ENCODE measurements at places on chromosomes 2 and 18. TPM values are rescaled to one million over a fixed set of nuclear protein-coding genes. Genes with fewer than 3 reads are reported as not detected.

GRCh38 chr2:95296880-95297487, at the start of gene KCNIP3:
KCNIP3 (plus strand) TSS chr2:95297347; CDS start chr2:95297439, 92 bp downstream.
- H3K36me3 ChIP-seq = no peaks in the 10 kb centered on the region
- H3K27me3 ChIP-seq = peaks cover 2% of the 10 kb centered on the region
- no peak within 1 kb of the TSS for H3K4me3 ChIP-seq
- no peak for DNase-seq
- no peaks in the 10 kb centered on the region for H3K4me1 ChIP-seq

DNA sequence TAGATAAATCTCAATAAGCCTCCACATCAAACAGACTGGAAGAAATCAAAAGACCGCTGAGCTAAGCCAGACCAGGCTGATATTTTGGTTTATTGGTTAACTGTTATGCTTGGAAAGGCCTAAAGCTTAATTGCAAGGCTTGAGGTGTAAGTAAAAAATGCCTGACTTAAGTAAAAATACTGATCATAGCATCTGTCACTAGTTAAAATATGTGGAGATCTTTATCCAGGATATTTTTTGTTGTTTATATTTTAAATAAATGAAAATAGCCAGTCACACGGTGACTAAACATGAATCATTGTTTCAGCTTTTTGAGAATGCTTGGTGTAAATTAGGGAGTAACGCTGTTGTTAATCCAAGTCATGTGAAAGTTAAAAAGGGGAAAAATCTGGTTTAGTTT, 127.9 kb downstream of the THADA start:
- no peaks in the 10 kb centered on the region for H3K27me3 ChIP-seq
- peaks cover 5% of the 10 kb centered on the region for H3K36me3 ChIP-seq
- H3K4me3 ChIP-seq = no peak overlapping the region
- DNase-seq = no peak

DNA sequence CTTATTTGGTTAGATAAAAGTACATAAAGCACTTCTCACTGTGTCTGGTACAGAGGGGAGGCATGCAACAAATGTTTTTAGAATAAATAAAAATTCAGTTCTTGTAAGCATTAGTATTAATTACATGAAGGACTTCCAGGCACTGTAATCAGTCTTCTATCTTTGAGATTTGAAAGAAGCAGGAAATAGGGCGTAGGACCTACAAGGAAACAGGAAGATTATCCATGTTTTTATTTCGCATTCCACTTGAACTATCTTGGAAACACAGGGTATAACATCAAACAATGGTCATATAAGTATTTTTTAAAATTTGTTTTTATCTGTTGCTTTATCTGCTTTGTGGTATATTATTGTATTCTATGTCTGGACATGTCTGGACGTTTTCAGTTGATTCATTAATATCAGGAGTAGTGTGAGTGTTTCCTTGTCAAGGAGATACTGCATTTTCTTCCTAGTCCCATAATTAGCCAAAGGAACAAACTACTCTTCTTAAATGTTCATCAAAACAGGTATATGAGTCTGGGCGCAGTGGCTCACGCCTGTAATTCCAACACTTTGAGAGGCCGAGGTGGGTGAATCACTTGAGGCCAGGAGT, 32.5 kb downstream of the BMPR2 start:
- no peaks in the 10 kb centered on the region for H3K4me1 ChIP-seq
- H3K27ac ChIP-seq = no peak overlapping the region
- H3K36me3 ChIP-seq = no peaks in the 10 kb centered on the region

DUSP19 gene
- 0.13 TPM for polyA plus RNA-seq

CHST9 gene
- polyA plus RNA-seq = not detected

NMUR1 gene
- polyA plus RNA-seq = 0.33 TPM
